GM12892 (cell line): ENCODE measurements at places on chromosomes 6 and 20.

- DNase-seq = no peak
Observed at GRCh38 chr20:50200482-50201104, 10.0 kb downstream of the CEBPB start.

DNA sequence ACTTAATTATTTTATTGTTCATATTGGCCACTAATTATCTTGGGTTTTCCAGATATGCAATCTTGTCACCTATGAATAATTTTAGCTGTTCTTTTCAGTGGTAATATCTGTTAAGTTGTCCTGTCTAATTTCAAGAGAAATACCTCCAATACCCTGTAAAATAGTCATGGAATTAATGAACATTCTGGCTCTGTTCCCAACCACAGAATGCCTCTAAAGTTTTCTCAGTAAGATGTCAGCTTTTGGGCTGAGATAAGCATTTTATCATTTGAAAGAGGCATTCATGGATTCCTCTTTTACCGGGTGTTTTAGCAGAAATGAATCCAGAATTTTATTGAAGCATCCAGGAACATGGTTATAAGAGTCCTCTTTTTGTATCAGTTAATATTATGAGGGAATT is 109.3 kb downstream of the WDR27 start:
- no peak for DNase-seq

DNA sequence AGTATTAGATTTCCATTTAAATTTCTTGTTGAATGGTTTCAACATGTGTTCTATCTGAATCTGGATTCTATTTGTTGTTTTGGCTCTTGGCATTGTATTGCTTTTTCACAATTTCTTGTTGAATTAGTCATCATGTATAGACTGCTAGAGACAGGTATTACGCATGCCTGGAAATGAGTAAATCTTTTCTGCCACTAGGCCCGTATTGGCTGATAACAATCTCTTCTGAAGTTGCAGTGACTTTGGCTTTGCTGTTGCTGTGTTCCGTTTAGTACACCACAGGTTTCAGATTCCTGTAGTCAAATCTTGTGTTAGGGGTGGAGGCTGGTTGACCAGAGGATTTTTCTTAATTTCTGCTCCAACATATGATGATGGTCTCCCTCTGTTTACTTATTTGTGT is 1339.4 kb downstream of the GRIK2 start:
- DNase-seq = no peak

- DNase-seq = no peak
Observed at GRCh38 chr20:63454731-63455567, 17.5 kb downstream of the KCNQ2 start.

GRCh38 chr20:62142252-62143080 is 728 bp downstream of the PSMA7 start:
- no peak for DNase-seq

- no peak for DNase-seq
Observed at GRCh38 chr20:53750827-53751619, 157.4 kb upstream of the ZNF217 start.

DNA sequence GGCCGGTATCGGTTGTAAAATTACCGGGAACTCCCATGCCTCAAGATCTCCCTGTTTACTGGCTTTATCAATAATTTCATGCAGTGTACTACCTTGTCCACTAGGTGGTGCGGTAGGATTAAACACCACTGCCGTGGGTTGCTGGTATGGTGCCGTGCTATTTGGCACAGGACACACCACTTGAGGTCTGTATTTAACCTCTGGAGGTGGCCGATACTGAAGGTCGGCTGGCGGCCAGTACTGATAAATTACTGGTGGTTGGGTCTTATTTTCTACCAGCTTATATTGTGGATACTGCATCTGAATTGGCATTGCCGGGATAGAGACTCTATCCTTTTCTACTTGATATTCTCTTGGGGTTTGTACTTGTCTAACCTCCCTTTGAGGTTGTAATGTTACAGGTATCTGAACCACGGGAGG is 14.3 kb upstream of the PTCRA start:
- no peak for DNase-seq

GRCh38 chr6:3960754-3961361 is 111.7 kb downstream of the FAM50B start:
- no peak for DNase-seq

DNA sequence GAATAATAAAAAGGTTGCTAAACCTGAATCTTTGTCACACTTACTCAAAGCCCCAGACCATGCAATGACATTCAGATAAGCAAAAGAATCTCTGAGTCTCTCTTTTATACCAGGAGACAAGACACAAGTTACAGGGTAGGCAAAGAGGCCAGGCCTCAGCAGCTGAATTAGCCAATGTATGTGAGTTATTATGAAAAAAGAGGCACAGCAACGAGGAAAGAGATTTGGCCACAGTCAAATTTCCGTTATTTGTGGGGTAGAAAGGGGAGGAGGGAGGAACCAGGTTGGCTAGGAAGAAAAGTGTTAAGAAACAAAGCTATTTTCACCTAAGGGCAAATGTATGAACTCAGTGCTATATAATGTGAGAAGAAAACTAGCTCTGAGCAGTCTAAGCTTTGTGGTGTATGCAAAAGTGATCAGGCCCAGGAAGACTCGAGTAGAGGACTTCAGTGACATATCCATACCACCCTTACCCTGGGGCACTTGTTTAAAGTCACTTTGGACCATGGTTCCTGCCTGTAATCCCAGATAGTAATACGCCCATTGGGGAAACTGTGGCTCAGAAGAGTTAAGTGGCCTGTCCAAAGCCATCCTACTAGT is 19.1 kb downstream of the IPCEF1 start:
- no peak for DNase-seq

DNA sequence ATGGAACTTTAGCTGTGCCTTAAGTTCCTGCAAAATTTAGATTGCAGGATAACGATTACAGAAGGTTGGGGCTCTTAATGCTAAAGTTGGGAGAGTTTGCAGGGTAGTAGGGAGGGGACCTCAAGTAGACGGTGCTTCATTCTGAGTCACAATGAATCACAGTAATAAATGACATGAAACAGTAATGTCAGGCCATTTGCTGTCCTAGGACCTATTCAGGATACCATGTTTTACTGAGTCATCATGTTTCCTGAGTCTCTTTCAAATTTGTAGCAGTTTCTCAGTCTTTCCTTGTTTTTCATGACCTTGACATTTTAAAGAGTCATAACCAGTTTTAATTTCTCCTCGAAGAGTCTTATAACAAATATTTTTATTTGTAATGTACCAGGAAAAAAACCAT is 406.9 kb upstream of the MAP3K7 start:
- DNase-seq = no peak

DNA sequence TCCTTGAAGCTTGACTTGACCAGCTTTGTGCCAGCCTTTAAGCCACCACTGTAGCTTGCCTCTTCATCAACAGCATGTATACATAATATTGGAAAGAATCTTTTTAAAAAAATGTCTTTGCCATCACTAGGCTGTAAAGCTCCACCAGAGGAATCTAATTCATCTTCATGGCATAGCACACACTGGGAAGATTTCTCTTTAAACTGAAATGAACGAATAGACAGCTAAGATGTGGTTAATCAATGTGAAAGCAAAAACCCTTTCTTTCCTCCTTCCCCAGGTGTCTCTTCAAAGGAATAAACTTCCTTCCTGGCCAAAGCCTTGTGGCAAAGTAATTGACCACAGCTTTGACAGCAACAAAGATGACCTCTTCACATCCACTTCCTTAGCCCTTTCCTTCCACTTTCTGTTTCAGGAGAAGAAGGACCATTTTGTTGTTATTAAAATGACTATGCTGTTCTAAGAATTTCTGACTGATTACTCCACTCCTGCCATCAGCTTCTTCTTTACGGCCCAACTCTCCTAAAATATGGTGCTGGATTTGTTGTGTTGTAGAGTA is 428.7 kb upstream of the SOX4 start:
- no peak for DNase-seq

DNA sequence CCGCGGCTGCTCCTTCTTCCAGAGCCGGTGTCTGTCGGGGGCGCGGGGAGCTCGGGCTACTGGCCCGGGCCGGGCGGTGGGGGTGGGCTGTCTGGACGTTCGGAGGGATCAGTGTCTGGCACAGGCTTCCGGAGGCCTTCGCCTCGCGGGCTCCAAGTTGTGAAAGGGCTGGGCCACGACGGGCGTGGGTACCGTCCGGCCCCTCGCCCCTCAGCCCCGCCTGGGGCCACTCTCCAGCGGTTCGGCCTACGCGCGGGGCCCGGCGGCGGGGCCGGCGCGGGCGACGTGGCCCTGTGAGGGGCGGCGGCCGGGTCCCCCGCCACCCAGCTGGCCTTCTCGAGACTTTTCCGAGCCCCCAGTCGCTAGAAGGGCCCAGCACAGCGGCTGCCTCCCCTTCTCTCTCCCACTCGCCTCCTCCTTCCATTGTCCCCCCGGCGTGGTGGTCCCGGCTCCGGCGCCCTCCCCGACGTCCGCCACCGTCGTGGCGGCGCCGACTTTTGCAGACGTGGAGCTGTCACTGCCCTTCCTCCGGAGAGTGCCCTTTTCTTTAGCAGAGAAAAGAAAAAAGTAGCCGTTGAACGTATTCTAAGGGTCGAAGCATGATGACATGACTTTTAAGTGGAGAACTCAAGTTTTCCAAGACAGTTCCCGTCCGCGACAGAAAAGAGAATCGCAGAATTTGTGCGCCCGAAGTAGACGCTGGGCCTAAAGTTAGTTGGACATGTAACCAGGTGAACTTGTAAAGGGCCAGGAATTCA is 571 bp downstream of the ITCH start:
- DNase-seq = no peak

DNA sequence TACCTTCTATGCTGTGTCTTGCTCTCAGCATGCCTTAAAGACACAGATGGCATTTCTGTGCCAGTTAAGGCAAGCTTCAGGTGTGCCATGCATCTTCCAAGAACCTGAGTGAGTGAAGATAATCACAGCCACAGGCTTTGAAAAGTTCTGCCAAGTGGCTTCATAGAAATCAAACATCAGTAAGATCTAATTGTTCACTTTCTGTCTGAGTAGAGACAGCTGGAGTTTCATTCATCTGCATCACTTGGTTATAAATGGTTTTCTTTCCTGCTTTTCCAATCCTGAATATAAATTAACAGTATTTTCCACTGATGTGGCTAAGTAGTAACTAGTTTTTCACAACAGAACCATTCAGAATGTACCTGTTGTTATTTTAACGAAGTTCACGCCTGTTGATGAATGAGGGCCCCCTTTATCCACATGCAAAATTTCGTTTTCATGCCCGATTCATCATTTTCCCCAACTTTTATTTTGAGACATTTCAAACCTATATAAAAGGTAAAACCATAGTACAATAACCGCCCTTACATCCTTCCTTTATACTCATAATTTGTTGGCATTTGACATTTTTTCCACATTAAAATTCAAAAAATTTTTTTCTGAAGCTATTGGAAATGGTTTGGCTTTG is 38.6 kb upstream of the KCNG1 start:
- DNase-seq = no peak

DNA sequence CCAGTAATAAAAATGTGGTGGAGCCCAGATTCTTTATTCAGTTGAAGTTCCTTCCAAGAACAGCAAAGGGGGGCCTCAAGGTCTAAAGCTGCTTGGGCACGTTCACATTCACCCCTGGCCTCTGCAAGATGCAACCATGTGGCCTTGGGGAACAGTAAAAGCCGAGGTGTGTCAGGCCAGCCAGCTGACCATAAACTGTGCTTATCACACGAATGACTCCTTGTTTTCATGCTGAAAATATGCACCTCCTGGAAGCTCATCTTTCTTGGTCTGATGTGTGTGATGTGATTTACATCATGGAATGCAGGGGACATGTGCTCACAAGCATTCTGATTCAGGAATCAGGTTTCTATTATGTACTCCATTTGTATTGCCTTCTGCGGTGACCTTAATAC is 211.6 kb upstream of the MARCKS start:
- no peak for DNase-seq

GRCh38 chr20:35017099-35017835 is 61.6 kb downstream of the MYH7B start:
- no peak for DNase-seq

DNA sequence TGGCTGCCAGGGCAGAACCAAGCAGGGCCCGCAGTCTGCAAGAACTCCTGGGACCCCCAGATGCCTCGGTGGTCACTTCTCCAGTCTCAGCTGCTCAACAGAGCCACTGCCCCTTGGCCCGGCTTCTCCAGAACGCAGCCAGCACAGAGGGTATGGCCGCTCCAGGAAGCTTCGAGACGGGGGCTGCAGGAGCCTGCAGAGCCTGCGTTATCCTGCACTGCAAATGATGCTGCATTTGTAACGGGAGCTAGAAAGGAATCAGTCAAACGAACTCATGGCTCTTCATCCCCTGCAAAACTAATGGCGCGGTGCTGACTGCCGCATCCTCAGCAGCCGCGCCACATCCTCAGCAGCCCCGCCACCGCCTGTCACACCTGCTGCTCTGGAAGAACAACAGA is 254.9 kb downstream of the TAF4 start:
- no peak for DNase-seq

DNA sequence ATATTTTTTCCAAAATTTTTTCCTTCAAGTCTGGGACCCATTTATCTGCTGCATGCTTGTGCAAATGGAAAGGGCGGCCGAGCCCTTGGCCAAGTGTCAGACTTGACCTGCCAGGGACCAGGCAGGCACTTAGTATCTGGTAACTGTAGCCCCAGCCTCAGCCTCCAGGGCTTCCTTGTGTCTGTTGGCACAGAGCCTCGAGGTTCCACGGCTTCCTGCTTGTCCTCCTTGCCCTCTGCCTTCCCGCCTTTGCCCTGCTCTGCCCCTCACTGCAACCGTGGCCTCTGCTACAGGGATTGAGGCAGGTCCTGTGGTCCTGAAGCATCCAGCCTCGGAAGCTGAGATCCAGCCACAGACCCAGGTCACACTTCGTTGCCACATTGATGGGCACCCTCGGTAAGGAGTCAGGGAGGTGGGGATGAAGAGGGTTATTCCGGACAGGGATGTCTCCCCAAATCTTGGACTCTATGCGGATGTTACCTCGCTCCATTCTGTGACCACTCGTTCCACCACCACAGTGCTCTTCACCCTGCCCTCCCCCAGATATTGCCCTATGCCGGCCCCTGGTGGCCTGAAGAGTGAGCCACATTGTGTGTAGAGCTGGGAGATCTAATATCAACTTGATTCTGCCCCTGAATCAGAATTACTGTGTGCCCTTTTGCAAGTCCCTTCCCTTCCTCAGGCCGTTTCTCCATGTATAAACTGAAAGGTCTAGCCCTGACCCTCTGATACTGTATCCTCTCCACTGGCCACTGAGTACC is 41.5 kb upstream of the SRF start:
- DNase-seq = no peak

- DNase-seq = no peak
Observed at GRCh38 chr20:32626859-32627636, 41.9 kb upstream of the NOL4L start.

- DNase-seq = no peak
Observed at GRCh38 chr6:11766043-11766442, 12.6 kb downstream of the ADTRP start.
